Caudate nucleus (tissue), 63 donors: ENCODE measurements at places on chromosomes 12 and 14.

DNA sequence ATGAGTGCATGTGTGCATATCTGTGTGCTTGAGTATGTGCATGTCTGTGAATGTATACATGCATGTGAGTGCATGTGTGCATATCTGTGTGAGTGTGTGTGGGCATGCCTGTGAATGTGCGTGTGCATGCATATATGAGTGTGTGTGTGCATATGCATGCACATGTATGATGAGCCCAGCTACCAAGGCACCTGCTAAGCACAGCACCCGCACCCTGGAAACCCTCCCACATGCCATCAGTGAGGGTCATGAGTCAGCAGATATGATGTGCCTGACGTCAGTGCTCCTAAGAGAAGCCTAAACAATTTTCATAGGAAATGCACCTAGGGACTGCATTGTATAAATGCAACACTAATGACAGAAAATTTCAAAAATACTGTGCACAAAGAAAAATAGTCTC lies 151.1 kb downstream of the KIF26A start:
- no peak for DNase-seq

DNA sequence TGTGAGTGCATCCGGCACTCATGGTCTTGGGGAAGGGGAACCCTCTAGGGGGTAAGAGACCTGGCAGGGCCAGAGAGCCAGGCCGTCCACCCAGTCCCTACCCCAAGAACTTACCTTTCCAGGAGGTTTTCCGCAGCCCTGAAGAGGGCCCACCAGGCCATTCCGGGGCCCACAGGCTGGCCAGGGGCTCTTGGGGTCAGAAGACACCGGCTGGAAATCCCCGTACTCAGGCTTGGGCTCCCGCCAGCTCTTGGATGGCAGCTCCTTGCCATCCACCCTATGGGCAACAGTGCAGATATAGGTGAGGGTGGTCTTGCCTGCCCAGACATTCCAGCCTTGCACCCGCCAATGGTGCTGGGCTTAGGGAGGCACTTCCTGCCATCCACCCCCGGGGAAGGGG lies 34.6 kb downstream of the NCKAP5L start:
- DNase-seq, result no peak

DNA sequence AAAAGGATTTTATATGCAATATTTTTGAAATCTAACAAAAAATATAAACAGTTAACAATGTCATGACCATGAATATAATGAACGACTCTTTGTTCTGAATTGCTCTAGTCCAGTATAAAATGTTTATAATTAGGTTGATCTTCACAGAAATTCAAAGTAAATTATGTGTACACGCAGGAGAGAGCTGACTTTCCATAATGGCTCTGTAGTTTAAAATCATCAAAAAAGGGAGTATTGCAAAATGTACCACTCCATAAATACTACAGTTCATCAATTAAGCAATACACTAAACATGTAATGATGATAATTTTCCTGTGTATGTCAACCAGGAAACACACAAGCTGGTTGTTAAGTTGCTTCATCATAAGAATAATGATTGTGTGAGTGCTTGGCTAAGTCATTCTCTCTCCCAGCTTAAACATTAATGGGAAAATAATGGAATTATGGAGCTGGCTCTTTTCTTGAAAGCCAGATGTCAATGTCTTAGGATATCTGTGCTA lies 189.5 kb upstream of the PLEKHG7 start:
- DNase-seq, result no peak

DNA sequence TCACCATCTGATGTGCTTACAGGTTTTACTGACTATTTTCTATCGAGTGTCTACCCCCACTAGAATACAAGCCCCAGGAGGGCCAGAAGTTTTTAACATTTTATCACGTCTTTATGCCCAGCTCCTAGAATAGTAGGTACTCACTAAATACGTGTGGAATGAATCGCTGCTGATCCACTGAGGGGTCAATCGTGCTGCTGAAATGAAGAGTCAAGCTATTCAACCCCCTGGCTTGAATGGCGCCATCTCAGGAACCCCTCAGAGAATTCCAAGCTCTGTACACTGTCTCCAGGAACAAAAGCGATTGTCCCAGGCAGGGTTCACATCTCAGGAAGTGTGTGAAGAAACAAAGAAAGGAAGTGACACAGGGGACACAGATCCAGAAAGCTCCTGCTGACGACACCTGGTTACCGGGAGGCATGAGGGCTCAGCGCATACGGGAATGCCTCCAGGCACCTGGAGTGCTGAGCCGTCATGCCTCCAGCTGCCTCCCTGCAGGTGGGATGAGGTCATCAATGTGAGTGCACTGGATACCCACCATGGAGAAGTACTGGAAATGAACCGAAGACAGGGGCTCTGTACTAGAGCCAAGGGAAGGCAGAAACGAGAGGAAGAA lies 45.6 kb downstream of the PITPNM2 start:
- DNase-seq, result no peak
